ENCODE measurements at places on chromosomes 7 and 10.

GRCh38 chr7:86904949-86905834, 154.3 kb downstream of the ELAPOR2 start:
- DNase-seq: no peak

- no peak for DNase-seq
These were observed 7.4 kb upstream of the GNA12 start for GRCh38 chr7:2851497-2851896.

GRCh38 chr7:128738570-128739047, 550 bp upstream of the CALU start:
- no peak for DNase-seq

DNA sequence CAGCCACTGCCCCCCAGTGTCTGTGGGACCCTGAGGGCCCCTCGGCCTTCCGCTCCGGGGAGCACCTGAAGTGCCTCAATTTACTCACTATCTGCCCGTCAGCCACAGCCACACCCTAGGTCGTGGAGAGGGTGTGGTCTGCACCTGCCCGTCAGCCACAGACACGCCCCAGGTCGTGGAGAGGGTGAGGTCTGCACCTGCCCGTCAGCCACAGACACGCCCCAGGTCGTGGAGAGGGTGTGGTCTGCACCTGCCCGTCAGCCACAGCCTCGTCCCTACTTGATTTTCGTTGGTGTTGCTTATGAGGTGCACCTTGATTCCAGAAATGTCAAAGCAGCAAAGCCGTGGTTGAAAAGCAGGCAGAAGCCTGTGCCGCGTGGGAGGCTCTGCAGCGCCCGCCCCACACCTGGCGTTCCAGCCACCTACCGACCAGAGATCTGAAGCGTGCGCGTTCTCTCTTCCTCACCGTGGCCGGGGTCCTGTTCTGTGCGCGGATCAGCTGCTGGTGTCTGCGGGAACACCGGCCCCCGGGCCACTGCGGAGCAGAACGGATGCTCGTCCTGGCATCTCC, 101.6 kb downstream of the DYNC2I1 start:
- no peak for DNase-seq

GRCh38 chr10:117609095-117609795, 66.7 kb downstream of the EMX2 start:
- DNase-seq: no peak

DNA sequence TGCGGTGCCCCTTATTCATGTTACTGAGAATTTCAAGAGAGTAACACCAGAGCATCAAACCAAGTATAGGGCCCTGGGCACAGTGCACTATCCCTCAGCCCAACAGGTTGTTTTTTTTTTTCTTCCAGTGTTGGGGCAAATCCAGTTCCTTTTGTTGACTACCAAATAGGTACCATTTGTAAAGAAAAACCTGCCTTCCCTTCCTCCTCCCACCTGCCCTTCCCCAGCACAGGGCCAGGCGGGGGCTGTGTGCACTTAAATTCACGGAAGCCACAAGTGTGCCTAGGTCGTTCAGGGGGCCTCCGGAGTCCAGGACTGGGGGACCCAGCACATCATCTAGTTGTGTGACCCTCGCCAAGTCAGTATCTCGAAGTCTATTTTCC, 595 bp upstream of the SFXN4 start:
- DNase-seq: no peak

DNA sequence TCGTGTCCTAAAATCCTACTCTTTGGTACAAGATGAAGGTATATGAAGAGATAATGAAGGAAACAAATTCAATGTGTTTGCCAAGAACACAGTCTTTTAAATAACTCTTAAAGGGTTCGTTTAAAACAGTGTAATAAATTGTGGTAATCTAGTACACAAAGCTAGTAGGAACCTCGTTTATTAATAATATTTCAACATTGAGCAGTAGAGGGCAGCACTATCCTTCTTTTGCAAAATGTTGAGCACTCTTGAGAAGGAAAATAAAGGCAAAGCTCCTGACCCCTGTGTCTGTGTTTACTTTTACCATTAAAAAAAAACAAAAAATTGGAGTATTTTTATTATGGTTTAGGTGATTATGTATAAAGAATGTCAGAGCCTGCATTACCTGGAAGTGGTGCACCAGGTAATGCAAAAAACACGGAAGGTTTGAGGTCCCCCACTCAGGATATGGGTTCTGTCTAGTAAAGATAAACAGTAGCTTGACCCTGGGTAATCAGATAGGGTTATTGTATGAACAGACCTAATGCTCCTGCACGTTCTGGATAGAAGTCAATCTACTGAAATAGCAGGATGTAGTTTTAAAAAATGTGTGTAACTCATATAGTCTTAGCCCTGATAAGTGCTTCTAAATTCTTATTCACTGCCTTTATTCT, 5.7 kb upstream of the GOT1 start:
- no peak for DNase-seq

GRCh38 chr7:38273286-38273995, at the start of gene TARP:
Gene TARP, minus strand, starts transcription at chr7:38273636.
- no peak for DNase-seq

DNA sequence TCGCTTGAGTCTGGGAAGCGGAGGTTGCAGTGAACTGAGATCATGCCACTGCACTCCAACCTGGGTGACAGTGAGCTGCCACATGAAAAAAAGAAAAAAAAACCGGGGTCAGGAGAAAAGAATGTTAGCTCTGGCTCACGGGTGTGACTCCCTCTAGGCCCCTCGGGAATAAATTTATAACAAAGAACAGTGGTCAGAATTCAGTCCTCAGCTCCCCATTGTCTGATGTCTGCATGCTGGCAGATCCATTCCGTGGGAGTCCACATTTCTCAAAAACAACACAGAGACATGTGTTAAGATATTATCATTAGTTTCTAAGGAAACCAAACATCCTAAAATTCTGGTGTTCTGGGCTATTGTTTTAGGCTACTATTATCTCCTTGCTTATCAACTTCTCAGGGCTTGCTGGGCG, 90.6 kb downstream of the MARCHF5 start:
- DNase-seq: no peak

- no peak for DNase-seq
These were observed 72.6 kb downstream of the FAM53B start for GRCh38 chr10:124671486-124672075.

DNA sequence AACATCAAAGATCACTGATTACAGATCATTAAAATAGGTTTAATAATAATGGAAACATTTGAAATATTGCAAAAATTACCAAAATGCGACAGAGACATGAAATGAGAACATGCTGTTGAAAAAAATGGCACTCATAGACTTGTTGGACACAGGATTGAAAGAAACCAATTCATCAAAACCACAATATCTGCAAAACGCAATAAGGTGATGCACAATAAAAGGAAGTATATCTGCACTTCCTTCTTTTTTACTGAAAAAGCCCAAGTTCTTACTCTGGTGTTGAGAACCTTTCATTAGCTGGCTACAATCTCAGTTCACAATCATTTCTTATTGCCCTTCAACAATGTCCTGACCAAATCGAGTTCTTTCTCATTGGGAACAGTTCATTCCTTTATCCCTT, 28.7 kb downstream of the TMEM106B start:
- no peak for DNase-seq

GRCh38 chr10:43202657-43203447, 64.0 kb downstream of the RASGEF1A start:
- DNase-seq: no peak

DNA sequence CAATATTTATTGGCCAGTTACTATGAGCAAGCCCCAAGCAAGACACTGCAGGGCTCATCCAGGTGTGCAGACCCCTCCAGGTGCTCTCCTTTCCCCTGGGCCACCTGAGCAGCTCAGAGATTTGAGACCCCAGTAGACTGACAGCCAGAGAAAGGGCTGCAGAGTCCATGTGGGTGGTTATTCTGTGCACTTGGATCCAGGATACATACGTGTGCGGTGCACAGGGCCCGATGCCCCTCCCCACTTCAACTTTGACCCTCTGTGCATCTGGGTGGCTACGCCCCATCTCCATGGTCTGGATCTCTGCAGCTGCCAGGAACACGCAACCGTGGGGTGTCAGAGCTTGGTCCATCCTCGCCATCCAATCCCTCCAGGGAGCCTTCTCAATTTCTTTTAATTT, 72.9 kb downstream of the MKI67 start:
- no peak for DNase-seq

- DNase-seq: no peak
These were observed 37.9 kb downstream of the HBP1 start for GRCh38 chr7:107206706-107207105.

GRCh38 chr7:3537210-3537875, 236.3 kb downstream of the SDK1 start:
- DNase-seq: no peak
